ENCODE measurements at places on chromosomes 7 and 10.
A peak's percentile ranks its signal among the peaks of the same experiment; 100 is the strongest.

DNA sequence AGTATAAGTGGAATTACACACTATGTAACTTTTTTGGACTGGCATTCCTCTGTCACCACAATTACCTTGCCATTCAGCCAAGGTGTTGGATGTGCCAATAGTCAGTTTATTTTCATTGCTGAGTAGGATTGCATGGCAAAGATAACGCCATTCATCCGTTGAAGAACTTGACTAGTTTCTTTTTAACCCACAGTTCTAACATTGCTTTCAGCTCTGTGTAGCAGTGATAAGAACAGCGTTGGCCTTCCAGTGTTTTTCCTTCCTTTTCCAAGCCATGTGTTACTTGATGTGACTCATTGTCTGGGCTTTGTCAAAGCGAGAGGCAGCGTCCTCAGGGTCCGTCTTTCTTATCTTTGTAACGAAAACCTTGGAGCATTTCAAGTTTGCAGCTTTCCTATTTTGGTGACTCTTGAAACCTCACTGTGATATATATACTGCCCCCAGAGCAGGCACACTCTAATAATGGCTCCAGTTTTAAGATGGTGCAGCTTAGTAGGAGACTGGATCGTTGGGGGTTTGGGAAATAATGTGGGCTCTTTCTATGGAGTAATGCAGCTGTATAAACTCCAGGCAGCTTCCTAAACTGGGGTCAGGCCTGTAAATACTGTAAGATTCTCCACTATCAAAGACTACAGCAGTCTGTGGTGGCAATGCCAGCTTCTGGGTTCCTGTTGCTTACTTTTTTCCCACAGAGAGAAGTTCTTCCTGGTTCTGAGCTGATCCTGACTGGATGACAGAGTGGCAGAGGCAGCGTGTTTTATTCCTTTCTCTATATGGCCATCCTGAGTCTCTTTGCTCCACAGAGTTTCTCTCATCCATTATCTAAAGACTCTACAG, 41.7 kb downstream of the AKR1E2 start:
- DNase-seq, result no peak

GRCh38 chr10:129921801-129922597, 42.1 kb downstream of the EBF3 start:
- no peak for DNase-seq

DNA sequence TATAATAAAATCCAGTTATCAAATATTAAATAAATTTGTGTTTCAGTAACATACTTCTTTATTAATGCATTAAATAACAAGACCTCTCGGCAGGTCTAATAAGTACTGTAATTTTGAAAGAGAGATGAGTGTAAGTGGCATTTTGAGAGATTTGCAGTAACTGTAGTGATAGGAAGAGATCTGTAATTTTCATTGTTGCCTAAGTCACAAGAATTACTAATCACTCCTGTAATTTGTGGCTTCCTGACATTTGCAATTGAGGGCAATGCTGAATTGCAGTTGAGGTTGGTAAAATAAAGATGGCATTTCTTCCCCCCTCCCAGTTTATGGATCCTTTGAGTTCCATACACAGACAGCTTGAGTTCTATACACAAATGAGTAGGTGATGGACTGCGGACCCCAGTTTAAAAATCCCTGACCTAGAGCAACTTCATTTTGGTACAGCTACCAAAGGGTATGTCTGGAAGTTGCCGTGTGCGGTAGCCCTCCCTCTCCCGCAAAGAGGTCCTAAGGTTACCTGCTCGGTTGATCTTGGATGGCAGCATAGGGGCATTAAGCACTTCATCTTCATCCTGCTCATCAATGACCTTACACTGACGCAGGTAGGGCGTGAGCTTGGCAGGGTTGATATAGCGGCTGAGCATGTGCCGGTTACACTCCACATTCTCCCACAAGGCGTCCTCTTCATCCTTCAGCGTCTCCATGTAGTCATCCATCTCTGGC, 96.4 kb downstream of the CARD11 start:
- DNase-seq, result no peak

DNA sequence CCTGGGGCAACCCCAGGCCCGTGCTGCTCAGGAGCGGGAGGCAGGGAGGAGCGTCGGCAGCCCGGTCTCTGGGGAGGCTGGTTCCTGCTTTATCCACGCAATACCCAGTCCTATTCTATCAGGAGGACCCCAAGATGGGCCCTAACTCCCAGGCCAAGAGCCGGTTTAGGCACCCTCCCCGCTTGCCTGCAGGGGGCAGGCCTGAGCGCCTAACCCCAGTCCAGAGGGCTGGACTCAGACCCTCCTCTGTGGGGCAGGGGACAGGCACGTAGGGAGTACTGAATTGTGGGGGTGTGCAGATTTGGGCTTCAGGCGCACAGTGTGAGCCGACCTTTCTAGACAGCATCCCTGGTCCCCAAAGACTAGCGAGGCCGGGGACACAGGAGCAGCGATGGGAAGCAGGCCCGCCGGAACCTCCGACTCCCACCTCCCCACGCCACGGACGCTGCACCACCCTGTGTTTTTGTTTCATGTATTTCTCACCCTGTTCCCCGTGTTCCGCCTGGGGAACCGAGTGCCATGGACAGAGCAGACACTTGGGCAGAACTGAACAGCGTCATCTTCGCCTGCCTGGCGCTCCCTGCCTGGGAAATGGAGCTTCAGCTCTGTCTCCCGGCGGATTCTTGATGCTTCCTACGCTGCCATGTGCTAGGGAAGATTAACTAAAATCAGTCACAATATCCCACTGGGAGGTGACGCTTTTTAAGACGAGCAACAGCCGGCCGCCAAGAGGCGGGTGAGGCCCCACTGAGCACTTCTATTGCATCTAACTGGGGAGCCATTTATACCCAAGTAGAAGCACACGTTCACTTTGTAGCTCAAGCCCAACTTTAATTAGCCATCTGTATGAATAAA, 5.3 kb downstream of the NUDT1 start:
- peak; percentile 75 for DNase-seq

- peak; percentile 76 for DNase-seq
These were observed 5.8 kb upstream of the KCNH2 start for GRCh38 chr7:150983893-150984368.

DNA sequence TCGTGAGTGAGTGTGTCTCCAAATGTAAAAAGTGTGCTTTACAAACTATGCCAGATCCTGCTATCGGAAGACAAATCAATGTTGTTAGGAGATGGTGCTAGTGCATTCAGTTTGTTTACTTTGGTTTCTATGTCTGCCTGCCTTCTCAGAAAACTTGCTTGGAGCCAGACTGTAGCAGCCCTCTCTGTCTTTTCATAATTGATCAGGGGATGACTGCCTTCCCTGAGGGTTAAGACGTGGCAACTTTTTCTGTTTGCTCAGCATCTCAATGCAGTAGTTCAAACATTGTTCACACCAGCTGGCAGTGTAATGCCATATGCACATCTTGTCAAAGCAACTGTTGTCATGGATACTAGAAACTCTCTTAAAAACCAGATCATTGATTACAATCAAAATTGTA, 118.5 kb downstream of the FOXP2 start:
- no peak for DNase-seq

- DNase-seq, result no peak
These were observed 5.3 kb downstream of the RPS24 start for GRCh38 chr10:78038791-78039547.

- DNase-seq, result no peak
These were observed 44.3 kb downstream of the CCDC71L start for GRCh38 chr7:106616708-106617051.

GRCh38 chr7:65265933-65266519, 107.6 kb upstream of the ZNF92 start:
- DNase-seq, result no peak

DNA sequence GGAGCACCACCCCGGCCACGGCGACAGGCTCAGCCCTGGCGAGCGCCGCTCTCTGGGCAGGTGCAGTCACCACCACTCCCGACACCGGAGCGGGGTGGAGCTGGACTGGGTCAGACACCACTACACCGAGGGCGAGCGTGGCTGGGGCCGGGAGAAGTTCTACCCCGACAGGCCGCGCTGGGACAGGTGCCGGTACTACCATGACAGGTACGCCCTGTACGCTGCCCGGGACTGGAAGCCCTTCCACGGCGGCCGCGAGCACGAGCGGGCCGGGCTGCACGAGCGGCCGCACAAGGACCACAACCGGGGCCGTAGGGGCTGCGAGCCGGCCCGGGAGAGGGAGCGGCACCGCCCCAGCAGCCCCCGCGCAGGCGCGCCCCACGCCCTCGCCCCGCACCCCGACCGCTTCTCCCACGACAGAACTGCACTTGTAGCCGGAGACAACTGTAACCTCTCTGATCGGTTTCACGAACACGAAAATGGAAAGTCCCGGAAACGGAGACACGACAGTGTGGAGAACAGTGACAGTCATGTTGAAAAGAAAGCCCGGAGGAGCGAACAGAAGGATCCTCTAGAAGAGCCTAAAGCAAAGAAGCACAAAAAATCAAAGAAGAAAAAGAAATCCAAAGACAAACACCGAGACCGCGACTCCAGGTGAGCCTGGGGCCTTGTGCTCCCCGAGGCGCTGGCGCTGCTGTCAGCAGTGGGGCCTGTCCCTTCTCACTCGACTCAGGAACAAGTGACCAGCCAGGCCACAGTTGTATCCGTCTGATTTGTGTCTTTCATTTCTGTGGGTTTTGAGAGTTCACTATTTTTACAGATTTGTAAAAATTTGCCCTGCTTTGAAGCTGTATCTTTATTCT, 117.7 kb downstream of the CYTH3 start:
- DNase-seq, result no peak

GRCh38 chr7:71566376-71566775, 434.4 kb downstream of the GALNT17 start:
- no peak for DNase-seq

GRCh38 chr10:21849607-21850006, 153.9 kb downstream of the DNAJC1 start:
- no peak for DNase-seq

DNA sequence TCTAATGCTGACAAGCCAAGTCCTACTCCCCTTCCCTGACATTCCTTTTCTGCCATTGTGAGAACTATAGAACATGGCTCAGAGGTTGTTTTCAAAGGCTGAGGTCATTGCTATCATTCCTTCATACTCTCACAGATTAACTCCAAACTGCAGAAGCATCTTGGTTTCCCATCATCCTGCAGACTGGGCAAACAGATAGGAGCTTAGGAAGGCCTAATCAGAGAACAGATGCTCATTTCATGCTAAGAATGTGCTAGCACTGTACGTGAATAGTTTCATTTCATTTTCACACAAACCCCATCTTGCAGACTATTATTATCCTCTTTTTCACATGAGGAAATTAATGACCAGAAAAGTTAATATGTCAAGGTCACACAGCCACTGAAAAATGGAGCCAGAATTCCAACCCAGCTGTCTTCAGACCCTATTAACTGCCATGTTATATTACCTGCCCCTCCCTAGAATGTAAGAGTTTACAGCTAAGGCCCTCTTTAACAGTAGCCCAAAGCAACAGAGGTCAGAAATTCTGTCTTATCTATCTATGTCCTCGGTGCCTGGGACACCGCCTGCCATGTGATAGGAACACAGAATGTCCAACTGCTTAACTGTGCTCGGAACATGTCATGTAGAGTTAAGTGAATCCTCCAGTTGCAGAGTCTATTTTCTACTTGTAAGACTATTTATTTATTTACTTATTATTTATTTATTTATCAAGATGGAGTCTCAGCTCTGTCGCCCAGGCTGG, 2.9 kb upstream of the LCOR start:
- DNase-seq, result no peak

DNA sequence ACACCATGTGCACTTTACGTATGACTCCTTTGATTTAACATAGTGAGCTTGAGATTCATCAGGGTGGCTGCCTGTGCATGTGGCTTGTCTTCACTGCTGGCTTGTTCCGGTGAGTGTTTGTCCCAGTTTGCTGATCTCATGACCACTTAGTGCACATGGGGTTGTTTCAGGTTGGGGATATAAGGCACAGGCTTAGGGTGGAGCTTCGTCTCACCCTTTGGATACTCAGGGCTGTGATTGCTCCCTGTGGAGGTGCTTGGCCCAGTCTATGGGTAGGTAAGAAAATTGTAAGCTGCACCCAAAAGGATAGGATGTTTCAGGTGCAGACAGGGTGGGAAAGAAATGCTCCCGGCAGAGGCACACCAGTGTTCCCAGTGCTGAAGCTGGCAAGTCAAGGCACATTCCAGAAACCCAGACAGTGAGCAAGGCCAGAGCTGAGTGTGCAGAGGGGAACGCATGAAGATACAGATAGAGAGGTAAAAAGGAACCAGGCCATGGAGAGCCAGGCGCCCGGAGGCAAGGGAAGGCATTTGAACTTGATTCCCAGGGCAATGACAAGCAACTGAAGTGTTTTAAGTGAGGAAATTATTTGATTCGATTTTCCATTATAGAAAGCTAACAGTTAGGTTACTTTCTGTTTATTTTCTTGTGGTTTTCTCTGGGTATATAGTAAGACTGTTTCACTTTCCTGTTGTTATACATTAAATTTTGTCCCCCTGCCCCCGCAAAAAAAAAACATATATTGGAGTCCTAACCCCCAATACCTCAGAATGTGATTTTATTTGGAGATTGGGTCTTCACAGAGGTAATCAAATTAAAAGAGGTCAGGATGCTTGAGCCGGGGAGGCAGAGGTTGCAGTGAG, 289.8 kb upstream of the KLF6 start:
- DNase-seq, result no peak

DNA sequence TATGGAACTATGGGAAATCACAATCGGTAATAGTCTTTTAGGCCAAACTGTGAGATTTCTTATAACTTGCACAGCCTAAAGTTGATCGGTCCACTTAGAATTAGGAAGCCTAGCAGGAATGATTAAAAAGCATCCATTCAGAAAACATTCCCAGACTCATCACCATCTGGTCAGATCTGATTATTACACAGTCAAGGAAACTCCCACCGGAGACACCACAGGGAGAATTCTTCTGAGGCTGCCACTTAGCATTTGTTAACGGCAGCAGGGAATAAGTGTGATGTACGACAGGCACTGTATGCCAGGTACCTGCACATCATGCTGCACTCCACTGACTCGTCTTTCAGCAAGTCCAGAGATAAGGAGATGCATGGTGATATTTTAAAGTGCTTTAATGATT, 227.6 kb upstream of the STEAP1 start:
- no peak for DNase-seq

DNA sequence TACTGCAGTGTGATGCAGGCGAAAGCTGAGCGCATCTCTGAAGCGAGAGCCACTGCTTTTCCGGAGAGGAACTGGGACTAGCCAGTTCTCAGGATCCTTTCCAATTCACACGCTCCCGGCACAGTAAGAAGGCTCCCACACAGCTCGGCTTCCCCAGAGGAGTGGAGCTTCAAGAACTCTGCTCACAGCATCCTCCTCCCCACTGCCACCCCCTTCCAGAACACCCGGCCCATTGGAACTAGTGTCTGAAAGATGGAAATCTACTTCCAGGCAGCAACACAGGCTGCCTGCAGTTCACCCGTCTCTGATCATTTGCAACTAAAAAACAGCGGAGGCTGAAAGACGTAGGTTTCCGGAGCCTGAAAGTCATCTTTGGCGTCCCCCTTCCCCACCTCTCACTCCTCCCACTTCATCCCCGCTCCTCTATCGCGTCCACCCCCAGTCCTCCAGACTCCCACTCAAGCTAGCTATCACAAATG, at the start of gene DGKB:
Gene DGKB (minus strand): TSS at position 163 of the 479 bp plus-strand sequence.
- DNase-seq, result peak; percentile 29

GRCh38 chr10:97003804-97004201, 171.7 kb downstream of the LCOR start:
- DNase-seq, result no peak

All from T47D (cell line).